AG04449 (cell line): ENCODE measurements at places on chromosomes 16 and 17.
A peak's percentile ranks its signal among the peaks of the same experiment; 100 is the strongest.

- DNase-seq = no peak
Observed at GRCh38 chr17:38729886-38730525, at the start of gene CISD3. TSS of gene CISD3 (plus strand) at chr17:38730341. CDS start at chr17:38730359, 18 bp downstream.

DNA sequence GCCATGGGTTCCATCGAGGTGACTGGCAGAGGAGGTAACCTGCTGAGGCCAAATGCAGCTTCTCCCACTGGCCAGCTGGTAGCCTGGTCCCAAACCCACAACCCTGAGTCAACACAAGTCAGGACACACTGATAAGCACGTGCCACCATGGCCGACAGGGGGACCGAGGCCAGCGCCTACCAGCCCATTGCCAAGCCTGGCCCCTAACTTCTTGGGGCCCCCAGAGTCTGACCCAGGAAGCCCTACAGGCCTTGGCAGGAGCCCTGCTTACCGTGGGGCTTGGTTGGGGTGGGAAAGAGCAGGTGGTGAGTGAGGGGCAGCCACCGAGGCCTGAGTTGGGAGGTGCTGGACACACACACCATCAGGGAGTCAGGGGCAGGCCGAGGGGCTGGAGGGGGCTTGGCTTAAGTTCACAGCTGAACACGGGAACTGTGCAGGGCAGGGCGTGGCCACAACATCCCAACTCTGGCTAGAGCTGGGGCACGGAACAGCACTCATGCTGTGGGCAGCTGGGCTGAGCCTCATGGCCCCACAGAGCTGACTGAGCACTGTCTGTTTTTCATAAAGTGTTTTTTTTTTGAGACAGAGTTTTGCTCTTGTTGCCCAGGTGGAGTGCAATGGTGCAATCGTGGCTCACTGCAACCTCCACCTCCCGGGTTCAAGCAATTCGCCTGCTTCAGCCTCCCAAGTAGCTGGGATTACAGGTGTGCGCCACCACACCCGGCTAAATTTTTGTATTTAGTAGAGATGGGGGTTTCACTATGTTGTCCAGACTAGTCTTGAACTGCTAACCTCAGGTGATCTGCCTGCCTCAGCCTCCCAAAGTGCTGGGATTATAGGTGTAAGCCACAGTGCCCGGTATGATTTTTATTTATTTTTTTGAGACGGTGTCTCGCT lies 5.5 kb downstream of the MRPL28 start:
- DNase-seq = no peak

DNA sequence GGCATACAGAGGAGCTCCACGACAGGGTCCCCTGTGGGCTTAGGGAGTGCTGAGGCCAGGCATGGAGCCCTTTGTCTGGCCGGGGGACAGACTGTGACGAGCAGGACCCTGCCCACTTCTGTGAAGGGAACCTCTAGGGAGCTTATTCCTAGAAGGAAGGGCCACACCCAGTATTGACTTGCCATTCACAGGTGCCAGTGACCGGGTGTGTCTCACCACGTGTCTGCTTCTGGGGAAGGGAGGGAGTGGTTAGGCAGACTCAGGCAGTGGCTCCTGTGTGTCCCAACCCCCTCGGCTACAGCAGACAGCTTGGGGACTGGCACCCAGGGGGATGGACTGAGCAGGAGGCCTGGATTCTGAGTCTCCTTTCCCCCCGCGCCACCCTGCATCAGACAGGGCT lies 57.2 kb downstream of the SOCS1 start:
- no peak for DNase-seq

DNA sequence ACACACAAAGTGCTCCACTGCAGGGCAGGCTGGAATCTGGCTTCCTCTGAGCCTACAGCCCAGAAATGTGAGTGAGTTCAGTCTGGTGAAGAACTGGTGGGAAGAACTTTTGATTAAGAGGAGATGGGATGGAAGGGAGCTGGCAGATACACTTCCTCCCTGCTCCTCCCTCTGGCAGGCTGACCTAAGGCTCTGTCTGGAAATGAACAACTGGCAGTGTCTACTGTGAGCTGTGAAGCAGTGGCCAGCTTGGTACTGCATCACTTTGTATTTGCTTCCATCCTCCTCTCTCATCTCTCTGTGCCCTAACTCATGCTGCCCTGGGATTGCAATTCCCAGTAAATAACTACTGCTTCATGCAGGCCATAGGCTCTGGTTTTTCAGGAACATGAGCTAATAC lies 45.6 kb downstream of the MAF start:
- DNase-seq = no peak

DNA sequence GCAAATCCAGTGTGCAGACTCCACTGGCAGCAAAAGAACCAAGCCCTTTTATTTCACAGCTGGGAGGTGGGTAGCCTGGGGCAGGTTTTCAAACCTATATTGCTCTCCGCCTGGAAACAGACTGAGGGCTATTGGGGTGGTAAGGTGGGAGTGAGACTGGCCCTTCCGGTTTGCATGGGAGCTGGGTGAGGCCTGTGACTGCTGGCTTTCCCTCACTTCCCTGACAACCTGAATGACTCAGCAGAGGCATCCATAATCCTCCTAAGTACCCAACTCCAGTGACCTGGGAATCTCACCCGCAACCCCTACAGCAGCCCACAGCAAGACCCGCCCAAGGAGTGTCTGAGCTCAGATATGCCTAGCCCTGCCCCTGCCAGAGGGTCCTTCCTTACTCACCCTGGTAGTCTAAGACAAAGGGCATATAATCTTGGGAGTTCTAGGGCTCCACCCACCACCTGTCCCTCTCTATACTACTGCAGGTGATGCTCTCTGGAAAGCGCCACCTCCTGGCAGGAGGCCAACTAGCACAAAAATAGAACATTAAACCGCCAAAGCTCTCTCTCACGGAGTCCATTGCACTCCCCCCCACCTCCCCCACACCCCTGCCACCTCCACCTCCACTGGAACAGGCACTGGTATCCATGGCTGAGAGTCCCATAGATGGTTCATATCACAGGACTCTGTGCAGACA lies 602.0 kb upstream of the C16orf82 start:
- no peak for DNase-seq

DNA sequence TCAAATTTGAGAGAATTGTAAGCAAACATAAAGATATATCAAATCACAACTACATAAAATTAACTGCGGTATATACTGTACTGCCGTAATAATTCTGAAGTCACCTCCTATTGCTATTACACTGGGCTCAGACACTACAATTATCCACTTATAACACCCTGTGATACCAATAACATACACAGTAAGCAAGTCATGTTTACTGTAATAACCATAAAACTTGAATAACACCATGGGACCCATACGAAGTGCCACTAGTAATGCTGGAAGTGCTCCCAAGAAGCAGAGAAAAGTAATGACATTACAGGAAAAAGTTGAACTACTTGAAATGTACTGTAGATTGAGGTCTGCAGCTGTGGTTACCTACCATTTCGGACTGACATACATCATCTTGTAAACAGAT lies 24.0 kb downstream of the CMC2 start:
- no peak for DNase-seq

DNA sequence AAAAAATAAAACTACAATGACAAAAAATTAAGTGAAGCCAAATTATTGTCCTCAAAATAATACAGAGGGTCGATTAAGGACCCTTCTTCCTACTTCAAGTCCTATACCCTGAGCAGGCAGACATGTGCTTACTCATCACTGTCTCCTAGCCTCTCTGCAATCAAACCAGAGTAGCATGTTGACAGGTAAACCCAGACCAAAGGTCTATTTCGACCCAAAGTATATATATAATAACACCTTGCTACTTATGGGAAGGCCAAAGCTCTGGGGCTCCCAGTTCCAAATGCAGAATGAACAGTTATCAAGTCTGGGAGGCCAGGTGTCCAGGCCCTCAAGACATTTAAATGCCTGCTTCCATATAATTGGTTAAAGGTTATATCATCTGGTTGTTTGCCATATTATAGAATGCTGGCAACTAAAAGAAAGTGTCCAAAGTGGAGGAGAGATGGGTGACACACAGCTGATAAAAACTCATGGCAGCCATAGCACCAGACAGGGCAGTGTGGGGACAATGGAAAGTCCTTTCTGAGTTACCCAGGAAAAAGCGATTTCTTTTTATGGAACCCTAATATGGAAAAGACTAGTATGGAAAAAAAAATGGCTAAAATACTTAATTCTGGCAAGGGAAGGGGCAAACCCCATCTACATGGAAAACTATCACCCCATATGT lies 53.6 kb downstream of the N4BP1 start:
- DNase-seq = no peak

DNA sequence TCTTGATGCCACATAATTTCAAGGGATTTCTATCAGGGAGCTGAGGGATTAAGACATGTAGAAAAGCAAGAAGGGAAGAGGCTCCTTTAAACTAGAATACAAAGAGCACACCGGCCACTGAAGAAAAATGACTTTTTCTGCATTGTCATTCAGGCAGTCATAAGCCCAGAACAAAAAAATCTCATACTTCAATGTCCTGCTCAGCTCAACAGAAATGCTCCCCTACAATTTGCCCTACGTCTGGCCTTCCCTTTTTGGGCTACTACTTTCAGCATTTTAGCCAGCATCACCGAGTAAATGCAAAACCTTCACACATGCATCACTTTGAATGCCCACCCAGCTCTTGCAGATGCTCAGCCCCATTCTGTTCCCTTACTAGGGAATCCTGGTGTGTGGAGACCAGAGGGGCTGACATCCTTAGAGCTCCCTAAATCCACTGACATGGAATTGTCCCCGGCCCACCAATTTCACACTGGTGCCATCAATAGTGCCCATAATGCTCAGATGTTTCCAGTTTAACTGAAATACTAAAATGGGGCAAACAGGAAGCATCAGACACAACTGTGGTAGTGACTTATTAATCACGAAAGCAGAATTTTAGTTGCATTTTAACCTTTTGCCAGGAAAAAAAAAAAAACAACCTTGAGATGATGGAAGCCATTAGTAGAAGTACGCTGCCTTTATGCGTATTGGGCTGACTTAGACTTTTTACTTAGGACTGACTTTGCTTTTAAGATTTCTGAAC lies 2.7 kb downstream of the MAP3K14 start:
- DNase-seq = no peak

GRCh38 chr17:15232517-15232915 lies 32.6 kb downstream of the PMP22 start:
- DNase-seq = no peak

GRCh38 chr17:50605429-50605828 lies 29.3 kb upstream of the ABCC3 start:
- no peak for DNase-seq

- DNase-seq = no peak
Observed at GRCh38 chr16:68445458-68445857, 2.9 kb downstream of the SMPD3 start.

GRCh38 chr17:51120357-51120738 lies 320 bp downstream of the SPAG9 start:
- no peak for DNase-seq

DNA sequence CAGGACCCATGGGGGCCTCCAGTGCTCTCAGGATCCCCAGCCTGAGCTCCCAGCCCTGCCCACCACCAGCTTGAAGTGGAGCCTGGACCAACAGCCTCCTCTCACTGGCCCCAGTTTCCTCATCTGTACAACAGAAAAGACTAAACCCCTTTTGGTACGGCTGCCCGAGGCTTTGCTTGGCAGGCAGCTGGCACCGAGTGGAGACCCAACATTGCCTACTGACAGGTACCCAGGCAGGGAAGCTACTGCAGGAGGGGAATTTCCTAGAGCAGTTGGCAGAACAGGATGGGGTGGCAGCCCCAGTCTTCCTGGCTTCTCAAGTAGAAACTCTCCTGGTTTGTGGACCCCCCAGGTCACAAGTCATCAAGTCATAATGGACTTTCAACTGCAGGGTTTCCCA lies 14.2 kb downstream of the SREBF1 start:
- DNase-seq = no peak

- peak; percentile 59 for DNase-seq
Observed at GRCh38 chr17:40373324-40373723, 8.8 kb upstream of the GJD3 start.

- DNase-seq = no peak
Observed at GRCh38 chr16:11562941-11563340, 23.8 kb downstream of the LITAF start.

DNA sequence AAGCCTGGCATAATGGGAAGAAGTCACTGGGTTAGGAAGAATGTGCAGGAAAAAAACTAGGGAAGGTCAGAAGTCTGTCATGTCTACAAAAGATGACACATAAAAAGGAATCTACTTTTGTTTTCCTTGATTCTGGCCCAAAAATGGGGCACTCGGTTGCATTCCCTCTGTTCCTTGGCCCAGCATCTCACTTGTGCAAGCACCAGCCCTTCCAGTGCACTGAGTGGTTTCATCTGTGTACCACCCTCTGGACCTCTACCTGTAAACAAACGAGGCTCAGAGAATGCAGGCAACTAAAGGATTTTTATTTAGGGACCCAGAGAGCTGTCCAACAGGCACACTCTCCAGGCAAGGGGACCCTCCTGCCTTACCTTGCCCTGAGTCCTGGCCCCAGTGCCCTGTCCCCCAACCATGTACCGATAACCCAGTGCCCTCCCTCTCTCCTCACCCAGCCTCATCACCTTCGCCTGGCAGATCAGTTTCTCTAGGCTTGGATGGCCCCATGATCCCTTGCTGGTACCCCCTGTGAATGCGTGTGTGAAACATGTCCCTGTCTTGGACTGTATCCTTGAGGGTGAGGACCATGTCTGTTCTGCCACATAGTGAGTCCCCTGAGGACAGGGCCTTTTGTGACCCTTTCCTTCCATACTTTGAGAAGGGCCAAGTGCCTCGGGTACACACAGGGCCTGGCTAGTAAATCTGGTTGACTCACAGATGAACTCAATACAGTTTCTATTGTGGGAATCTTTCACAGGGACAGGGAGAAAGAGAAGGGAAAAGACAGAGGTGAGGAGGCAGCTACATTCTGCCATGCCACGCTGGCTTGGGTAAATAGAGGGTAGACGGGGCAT lies 13.3 kb downstream of the NXPH3 start:
- DNase-seq = peak; percentile 17

GRCh38 chr17:4165301-4166010 lies 22.5 kb downstream of the CYB5D2 start:
- DNase-seq = no peak

DNA sequence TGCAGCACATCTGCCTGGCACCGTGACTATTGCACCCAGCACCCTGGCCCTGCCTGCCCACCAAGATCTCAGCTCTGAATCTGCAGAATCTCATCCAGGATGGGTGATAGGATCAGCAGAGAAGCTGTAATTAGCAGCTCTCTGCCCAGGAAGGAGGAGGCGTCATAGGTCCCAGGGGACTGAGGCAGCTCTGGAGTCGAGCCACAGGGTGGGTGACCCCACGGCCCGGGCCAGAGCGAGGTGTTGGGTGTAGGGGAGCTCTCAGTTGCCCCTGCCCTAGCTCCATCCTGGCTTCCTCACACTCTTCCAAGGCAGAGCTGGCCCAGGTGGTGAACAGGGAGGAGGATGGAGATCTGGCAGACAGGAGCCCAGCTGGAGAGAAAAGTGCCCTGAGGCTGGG lies 18.2 kb upstream of the FAM83G start:
- DNase-seq = no peak

GRCh38 chr17:18245038-18245776 lies 13.3 kb downstream of the FLII start:
- DNase-seq = no peak

- DNase-seq = no peak
Observed at GRCh38 chr17:57264250-57264649, 7.9 kb downstream of the MSI2 start.

GRCh38 chr16:57098188-57098841 lies 5.9 kb downstream of the CPNE2 start:
- DNase-seq = no peak
